ENCODE measurements at places on chromosomes 4 and X.
A peak's percentile ranks its signal among the peaks of the same experiment; 100 is the strongest.

- no peak for DNase-seq
Observed at GRCh38 chrX:151765026-151765425, 30.5 kb downstream of the CNGA2 start.

GRCh38 chr4:185875316-185875907 lies 63.4 kb upstream of the SORBS2 start:
- no peak for DNase-seq

GRCh38 chrX:49067285-49068120 lies 6.3 kb downstream of the PRAF2 start:
- DNase-seq = no peak

DNA sequence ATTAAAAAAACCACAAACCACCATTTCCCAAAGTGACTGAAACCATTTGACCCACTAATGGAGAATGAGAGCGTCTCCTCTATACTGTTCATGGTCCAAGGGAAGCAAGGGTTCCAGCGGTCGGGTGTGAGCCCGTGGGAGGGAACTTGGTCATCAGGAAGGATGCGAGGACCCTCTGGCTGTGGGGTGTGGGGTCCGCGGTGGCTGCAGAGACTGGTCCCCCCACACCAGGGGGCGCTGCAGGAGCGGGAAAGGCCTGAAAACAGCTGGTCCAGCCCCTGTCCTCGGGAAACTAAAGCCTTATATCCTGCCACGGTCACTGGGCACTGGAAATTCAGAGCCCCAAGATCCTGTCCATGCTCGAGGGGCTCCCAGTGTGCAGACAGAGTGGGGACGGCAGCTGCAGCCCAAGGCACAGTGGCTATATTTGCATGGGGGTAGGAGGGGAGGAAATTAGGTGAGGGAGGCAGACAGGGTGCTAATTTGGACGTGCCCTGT lies 4.3 kb downstream of the BLOC1S4 start:
- DNase-seq = peak; percentile 77

DNA sequence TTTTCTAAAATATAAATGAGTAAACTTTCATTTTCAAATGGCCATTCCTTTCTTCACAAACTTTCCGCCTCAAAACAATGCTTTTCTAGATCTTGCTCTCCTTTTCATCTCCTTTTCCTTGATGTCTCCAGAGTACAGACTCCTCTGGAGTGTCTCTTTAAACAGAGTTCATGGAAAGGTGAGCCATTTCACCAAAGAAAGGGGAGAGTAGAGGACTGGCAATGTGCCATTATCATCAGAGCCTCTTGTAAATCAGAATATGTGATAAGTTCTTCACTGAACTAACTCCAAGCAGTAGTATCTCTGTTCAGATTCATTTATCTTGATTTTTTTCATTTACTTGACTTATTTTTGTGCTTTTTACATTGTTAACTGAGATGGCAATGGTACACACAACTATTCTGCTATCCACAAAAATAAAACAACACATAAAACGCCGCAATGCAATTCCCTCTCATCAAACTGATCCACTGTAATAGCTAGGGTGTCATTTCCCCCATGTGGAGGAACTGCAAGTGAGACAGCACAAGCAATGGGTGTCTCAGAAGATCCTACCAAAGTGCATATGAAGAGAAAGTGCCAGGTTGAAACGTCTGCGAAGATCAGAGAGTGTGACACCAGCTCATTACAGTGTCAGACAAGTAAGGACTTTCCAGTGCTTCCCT lies 125.4 kb downstream of the RASL11B start:
- no peak for DNase-seq

GRCh38 chr4:109764789-109765402 lies 35.0 kb upstream of the PLA2G12A start:
- no peak for DNase-seq

DNA sequence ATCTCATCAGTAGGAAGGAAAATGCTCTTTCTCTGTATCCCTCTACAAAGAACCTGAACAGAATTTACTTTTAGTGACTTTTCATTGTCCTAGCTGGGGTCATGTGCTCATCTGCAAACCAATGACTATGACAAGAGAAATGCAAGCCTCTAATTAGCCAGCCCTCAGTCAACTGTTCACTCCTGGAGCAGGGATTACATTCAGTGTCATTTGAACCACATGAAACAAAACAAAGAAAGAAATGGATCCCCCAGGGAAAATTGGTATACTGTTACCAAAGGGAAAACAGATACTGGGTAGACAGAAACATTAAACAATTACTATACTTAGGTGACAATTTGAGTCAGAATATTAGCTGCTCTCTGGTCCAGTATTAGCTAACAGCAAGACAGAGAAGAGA lies 173.6 kb downstream of the RCHY1 start:
- no peak for DNase-seq

DNA sequence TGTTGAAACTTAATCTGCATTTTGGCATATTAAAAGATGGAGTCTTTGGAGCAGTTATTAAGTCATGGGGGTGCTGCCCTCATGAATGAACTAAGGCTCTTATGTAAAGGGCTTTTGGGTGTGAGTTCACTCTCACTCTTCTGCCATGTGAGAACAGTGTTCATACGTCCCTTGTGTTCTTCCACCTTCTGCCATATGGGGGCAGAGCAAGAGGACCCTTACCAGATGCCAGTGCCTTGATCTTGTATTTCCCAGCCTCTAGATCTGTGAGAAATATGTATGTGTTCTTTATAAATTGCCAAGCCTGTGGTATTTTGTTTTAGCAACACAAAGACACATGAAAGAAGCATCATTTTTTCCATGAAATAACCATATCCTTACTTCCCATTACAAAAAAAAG lies 213.9 kb downstream of the SPOCK3 start:
- no peak for DNase-seq

DNA sequence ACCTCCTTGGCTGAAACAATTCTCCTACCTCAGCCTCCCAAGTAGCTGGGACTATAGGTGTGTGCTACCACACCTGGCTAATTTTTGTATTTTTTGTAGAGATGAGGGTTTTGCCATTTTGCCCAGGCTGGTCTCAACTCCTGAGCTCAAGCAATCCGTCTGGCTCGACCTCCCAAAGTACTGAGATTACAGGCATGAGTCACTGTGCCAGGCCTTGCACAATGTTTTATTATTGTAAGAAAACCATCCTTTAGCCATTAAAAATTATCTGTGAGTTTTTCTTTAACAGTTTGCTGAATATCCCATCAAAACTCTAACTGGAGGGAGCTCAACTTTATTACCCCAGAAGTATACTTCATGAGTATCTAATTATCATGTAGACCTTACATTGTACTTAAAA lies 900.3 kb downstream of the PCDH7 start:
- DNase-seq = no peak

GRCh38 chrX:153897899-153898298 lies 6.6 kb upstream of the AVPR2 start:
- DNase-seq = no peak

- DNase-seq = no peak
Observed at GRCh38 chr4:109051054-109051453, 251.4 kb downstream of the COL25A1 start.

DNA sequence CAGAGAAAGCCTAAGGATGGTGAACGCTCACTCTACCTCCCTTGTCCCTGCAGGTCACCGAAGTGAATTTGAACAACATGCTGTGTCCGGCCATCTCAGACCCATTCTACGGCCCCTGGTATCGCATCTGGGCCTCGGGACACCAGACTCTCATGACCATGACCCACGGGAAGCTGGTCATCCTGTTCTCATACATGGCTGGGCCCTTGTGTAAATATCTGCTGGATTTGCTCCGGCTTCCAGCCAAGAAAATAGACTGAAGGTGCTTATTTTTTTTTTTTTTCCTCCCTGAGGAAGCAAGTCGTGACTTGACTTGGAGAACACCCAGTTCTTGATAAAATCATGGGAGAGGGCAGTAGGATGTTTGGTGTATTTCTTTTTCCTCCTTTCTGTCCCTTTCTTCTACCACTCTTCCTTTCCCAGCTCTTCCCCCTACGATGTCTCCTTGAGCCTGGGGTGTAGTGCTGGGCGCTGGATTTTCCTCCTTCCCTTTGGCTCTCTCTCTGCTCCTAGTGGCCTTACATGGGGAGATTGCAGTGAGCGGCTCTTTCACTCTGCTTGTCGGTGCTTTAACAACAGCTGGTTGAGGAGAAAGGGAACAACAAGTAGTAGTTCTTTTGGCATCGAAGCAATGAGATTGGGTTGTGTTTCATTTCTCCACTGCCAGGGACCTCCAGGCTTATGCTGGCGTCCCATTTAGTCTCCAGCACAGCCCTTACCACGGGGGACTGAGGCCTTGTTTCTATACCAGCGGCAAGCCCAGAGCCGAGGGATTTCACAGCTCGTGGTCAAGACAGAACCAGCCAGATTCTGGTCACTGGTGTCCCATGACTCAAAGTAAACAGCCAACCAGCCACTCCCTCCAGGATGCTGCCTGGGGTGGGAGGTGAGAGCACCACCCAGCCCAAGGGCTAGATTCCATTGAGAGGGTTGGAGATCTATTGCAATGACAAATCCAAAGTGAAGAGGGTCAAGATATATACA lies 144.4 kb downstream of the AMMECR1 start:
- no peak for DNase-seq

- no peak for DNase-seq
Observed at GRCh38 chrX:135112096-135112729, 8.1 kb downstream of the ETDB start.

- DNase-seq = no peak
Observed at GRCh38 chr4:118898684-118899138, 10.1 kb downstream of the SYNPO2 start.

DNA sequence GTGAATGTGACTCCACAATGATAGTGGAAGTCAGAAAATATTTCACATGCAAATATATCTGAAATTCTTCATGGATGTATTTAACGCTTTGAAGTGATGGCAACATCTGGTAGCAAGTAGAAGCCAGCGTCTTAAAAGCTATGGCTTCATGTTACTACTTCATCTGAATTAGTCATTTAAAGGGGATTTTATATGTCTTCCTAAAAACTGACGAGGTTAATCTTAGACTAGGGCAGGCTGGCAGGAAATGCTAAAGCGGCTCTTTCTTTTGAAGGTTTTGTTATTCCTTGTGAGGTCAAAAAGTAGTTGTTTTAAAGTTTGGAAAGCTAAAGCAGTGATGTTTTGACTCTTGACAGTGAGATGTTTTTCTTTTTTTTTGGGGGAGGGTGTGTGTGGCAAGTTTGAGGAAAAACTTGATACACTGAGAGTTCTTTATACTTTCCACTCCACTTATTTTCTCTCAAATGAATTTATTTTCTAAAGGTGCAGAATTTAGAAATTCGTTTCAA lies 22.6 kb downstream of the PLS3 start:
- DNase-seq = no peak

GRCh38 chr4:116618638-116619037 lies 466.7 kb downstream of the TRAM1L1 start:
- DNase-seq = no peak

- DNase-seq = no peak
Observed at GRCh38 chr4:53043891-53044650, 182.0 kb downstream of the RASL11B start.

DNA sequence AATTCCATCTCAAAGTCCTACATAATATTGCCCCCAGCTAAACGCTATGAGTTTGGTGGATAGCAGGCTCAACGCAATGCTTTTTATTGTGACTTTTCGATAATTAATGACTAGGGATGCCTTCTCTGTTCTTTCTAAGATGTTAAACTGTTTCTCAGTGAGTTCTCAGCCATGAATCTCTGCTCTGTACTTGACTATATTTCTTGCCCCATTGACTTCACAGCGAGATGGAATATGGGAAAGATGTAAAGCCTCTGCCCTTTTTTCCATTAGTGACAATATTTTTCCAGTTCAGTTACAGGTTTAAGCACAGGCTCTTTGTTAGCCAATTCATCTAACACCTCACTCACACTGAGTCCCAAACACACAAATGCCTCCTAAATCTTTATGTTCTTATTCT lies 1022.0 kb downstream of the ADGRL3 start:
- DNase-seq = no peak

GRCh38 chr4:7180938-7181337 lies 11.4 kb upstream of the SORCS2 start:
- DNase-seq = no peak

GRCh38 chr4:161148051-161148450 lies 1015.7 kb downstream of the FSTL5 start:
- no peak for DNase-seq

GRCh38 chr4:39522068-39522467 lies 5.2 kb downstream of the UGDH start:
- no peak for DNase-seq

- no peak for DNase-seq
Observed at GRCh38 chr4:15034071-15034764, 31.9 kb downstream of the CPEB2 start.

DNA sequence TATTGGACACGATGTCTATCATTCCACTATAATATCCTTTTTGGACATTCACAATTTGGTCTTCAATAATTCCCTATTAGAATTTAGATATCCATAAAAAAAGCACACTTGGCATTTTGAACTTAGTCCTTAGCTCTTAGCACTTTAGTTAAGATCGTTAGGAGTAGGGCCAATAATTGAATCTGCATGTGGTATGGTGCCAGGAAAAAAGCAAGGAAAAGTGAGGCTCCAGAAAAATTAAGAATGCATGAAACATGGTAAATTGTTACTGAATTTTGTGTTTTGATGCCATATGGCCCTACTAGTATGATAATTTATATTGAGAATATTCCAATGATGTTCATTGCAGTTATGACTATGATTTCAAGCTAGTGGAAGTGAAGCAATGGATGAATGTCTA lies 53.6 kb upstream of the TEX13A start:
- DNase-seq = no peak
